ENCODE measurements at places on chromosomes 11 and 22. TPM values are rescaled to one million over a fixed set of nuclear protein-coding genes. Genes with fewer than 3 reads are reported as not detected.
A peak's percentile ranks its signal among the peaks of the same experiment; 100 is the strongest.

Gene TBX1
- 7.8 TPM for polyA plus RNA-seq

Gene IL18BP
- 12.5 TPM for polyA plus RNA-seq

Gene KLHL22
- 5.3 TPM for polyA plus RNA-seq

Gene OR56A1
- not detected for polyA plus RNA-seq

GRCh38 chr11:76764941-76765665 is 18.1 kb upstream of the TSKU start:
- H3K4me1 ChIP-seq: no peaks in the 10 kb centered on the region
- no peaks in the 10 kb centered on the region for H3K36me3 ChIP-seq
- peak; percentile 38 for DNase-seq
- H3K4me3 ChIP-seq: no peak overlapping the region

DNA sequence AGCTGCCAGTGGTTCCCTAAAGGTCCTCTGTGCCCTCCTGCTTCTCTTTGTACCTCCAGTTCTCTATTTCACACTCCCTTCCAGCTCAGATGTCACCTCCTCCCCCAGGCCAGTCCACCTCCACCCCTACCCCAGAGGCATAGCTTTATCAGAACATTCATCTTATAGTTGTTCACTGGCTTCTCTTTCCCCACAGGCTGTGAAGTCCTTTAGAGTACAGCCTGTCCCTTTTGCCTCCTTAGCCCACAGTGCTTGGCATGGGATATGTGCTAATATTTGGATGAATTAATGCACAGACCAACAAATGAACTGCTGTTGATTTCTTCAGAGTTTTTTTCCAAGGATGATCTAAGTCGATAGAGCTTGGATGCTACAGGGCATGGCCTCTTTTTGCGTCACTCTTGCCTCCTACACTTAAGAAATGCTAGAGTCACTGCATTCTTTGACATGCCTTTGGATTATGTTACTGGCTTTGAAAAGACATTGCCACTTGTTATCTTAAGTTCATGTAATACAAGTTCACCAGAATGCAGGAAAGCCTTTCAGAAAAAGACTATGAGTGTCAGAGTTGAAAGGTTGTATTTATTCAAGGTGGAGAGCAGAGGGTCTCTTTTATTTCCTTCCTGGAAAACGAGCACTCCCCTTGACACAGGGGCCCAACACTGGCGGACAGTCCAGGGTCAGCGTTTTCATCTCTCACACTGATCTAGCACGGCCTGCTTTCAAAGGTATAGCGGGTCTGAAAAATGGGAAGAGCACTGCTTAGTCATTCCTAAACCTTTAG is 75.7 kb downstream of the PISD start:
- H3K27me3 ChIP-seq: no peaks in the 10 kb centered on the region
- DNase-seq: no peak
- no peaks in the 10 kb centered on the region for H3K36me3 ChIP-seq
- H3K4me1 ChIP-seq: no peaks in the 10 kb centered on the region
- no peak overlapping the region for H3K4me3 ChIP-seq
- no peak overlapping the region for H3K27ac ChIP-seq

- H3K27me3 ChIP-seq: no peaks in the 10 kb centered on the region
- no peaks in the 10 kb centered on the region for H3K4me1 ChIP-seq
- no peak overlapping the region for H3K4me3 ChIP-seq
- DNase-seq: peak; percentile 21
- no peak overlapping the region for H3K27ac ChIP-seq
- peaks cover 3% of the 10 kb centered on the region for H3K36me3 ChIP-seq
Observed at GRCh38 chr11:71461696-71462095, 8.7 kb downstream of the NADSYN1 start.

- H3K36me3 ChIP-seq: no peaks in the 10 kb centered on the region
- no peak for DNase-seq
- no peak overlapping the region for H3K27ac ChIP-seq
Observed at GRCh38 chr11:33778675-33779074, 4.4 kb upstream of the FBXO3 start.

All from aorta (tissue), 5 donors.